ENCODE measurements at places on chromosomes 5 and 9. TPM values are rescaled to one million over a fixed set of nuclear protein-coding genes. Genes with fewer than 3 reads are reported as not detected.

The SERF1B gene
- 27.7 TPM for total RNA-seq

The HACD4 gene
- total RNA-seq = 3.3 TPM

The KLHL9 gene
- 16.9 TPM for total RNA-seq

The SYK gene
- 0.19 TPM for total RNA-seq

The TGFBI gene
- total RNA-seq = not detected

DNA sequence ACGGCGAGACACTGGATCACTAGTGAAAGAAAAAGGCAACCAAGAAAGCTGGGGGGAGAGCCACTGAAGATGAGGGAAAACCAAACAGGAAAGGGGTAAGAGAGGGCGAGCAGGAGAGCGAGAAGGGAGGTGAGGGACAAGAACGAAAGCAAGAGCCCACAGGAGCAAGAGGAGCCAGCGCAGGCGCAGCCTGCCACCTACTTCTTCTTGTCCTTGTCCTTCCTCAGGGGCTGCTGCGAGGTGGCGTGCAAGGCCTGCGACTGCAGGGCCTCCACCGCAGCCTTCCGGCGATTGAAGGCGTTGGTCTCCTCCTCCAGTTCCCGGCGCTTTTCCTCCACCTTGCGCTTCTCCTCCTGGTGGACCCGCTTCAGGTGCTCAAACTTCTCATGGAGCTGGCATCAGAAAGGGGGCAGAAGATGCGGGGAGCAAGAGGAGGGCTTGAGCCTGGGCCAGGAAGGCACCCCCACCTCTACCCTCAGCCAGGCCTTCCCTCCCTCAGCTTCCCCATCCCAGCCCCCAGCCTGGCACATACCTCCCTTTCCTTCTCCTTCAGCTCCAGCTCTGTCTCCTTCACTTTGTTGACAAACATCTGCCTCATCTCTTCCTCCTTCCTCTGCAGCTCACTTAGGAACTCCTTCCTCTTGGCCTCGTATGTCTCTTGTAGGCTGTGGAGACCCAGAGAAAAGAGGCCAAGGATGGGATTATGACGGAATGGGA lies 13.5 kb downstream of the CCNI2 start:
- H3K27me3 ChIP-seq = no peaks in the 10 kb centered on the region
- no peak overlapping the region for H3K4me3 ChIP-seq
- H3K27ac ChIP-seq = no peak overlapping the region
- peaks cover 2% of the 10 kb centered on the region for H3K36me3 ChIP-seq
- H3K4me1 ChIP-seq = no peaks in the 10 kb centered on the region

DNA sequence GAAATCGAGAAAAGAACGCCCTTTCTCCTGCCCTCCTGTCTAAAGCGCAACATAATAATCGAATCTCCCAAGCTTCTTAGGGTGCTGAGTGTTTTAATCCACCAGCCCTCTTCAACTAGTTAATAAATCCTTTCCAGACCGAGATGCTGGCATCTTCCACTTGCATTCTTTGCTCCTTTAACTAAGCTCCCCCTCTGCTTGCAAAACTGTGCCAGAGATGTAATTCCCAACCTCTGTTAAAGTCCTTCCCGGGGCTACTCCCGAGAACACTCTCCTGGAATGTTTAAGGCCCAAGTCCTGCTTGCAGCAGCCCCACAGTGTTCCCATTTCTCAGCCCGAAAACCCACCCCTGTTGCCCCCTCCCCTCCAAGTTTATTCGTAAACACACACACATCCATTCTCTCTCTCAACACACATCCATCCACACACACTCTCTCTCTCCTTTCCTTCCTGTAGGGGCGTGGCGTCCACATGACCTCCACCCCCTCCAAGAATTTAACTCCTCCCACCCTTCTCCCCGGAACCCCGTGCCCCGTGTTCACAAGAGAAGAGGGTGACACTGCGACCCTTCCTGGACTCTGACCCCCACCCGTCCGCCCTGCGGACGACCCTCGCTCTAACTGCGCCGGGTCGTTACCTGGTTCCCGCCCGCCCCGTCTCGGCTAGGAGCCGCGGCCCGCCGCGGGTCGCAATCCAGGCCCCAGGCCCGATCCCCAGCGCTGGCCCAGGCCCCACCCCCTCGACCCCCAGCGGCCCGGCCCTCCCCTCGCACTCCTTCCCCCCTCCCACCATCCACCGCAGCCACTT lies 7.0 kb upstream of the MGAT1 start:
- H3K36me3 ChIP-seq = peaks cover 6% of the 10 kb centered on the region
- peak overlapping the region; percentile 98 for H3K27ac ChIP-seq
- peaks cover 83% of the 10 kb centered on the region for H3K4me1 ChIP-seq
- peak overlapping the region; percentile 79 for H3K4me3 ChIP-seq
- DNase-seq = peak; percentile 88

GRCh38 chr5:169548315-169548714 lies 35.3 kb upstream of the SPDL1 start:
- peaks cover 68% of the 10 kb centered on the region for H3K27me3 ChIP-seq
- no peaks in the 10 kb centered on the region for H3K36me3 ChIP-seq
- DNase-seq = no peak
- peaks cover 29% of the 10 kb centered on the region for H3K4me1 ChIP-seq
- no peak overlapping the region for H3K4me3 ChIP-seq

- no peak for DNase-seq
- H3K27me3 ChIP-seq = no peaks in the 10 kb centered on the region
Measured at GRCh38 chr5:154437281-154437965, 8.4 kb upstream of the SAP30L start.

- peaks cover 7% of the 10 kb centered on the region for H3K36me3 ChIP-seq
- DNase-seq = no peak
- peaks cover 19% of the 10 kb centered on the region for H3K4me1 ChIP-seq
- no peak overlapping the region for H3K27ac ChIP-seq
- H3K27me3 ChIP-seq = no peaks in the 10 kb centered on the region
Measured at GRCh38 chr9:110073356-110073905, 134.5 kb downstream of the C9orf152 start.

GRCh38 chr5:107289030-107289714 lies 381.6 kb downstream of the EFNA5 start:
- peaks cover 2% of the 10 kb centered on the region for H3K36me3 ChIP-seq
- H3K4me3 ChIP-seq = peak overlapping the region; percentile 11
- DNase-seq = peak; percentile 39
- no peak overlapping the region for H3K27ac ChIP-seq
- H3K4me1 ChIP-seq = peaks cover 14% of the 10 kb centered on the region

- no peak for DNase-seq
- H3K27ac ChIP-seq = no peak overlapping the region
- H3K4me1 ChIP-seq = peaks cover 9% of the 10 kb centered on the region
- peaks cover 76% of the 10 kb centered on the region for H3K27me3 ChIP-seq
- H3K4me3 ChIP-seq = peak overlapping the region; percentile 79
- H3K36me3 ChIP-seq = no peaks in the 10 kb centered on the region
Measured at GRCh38 chr9:109319017-109319625, 1.7 kb downstream of the EPB41L4B start.

- DNase-seq = no peak
- H3K27ac ChIP-seq = no peak overlapping the region
- H3K36me3 ChIP-seq = peaks cover 2% of the 10 kb centered on the region
- no peak overlapping the region for H3K4me3 ChIP-seq
- H3K27me3 ChIP-seq = no peaks in the 10 kb centered on the region
Measured at GRCh38 chr5:146213210-146213826, 9.9 kb downstream of the RBM27 start.

- peaks cover 37% of the 10 kb centered on the region for H3K4me1 ChIP-seq
- H3K4me3 ChIP-seq = peak overlapping the region; percentile 18
- peaks cover 16% of the 10 kb centered on the region for H3K27me3 ChIP-seq
- DNase-seq = peak; percentile 62
- H3K27ac ChIP-seq = peak overlapping the region; percentile 82
Measured at GRCh38 chr9:21576331-21577189, 94.4 kb upstream of the IFNE start.

- DNase-seq = no peak
- H3K36me3 ChIP-seq = no peaks in the 10 kb centered on the region
- H3K27ac ChIP-seq = no peak overlapping the region
Measured at GRCh38 chr5:17819783-17820182, 185.5 kb downstream of the TAF11L14 start.

GRCh38 chr5:9474219-9475002 lies 71.5 kb downstream of the SEMA5A start:
- no peaks in the 10 kb centered on the region for H3K4me1 ChIP-seq
- no peak for DNase-seq
- no peak overlapping the region for H3K27ac ChIP-seq
- H3K36me3 ChIP-seq = peaks cover 8% of the 10 kb centered on the region
- no peak overlapping the region for H3K4me3 ChIP-seq

DNA sequence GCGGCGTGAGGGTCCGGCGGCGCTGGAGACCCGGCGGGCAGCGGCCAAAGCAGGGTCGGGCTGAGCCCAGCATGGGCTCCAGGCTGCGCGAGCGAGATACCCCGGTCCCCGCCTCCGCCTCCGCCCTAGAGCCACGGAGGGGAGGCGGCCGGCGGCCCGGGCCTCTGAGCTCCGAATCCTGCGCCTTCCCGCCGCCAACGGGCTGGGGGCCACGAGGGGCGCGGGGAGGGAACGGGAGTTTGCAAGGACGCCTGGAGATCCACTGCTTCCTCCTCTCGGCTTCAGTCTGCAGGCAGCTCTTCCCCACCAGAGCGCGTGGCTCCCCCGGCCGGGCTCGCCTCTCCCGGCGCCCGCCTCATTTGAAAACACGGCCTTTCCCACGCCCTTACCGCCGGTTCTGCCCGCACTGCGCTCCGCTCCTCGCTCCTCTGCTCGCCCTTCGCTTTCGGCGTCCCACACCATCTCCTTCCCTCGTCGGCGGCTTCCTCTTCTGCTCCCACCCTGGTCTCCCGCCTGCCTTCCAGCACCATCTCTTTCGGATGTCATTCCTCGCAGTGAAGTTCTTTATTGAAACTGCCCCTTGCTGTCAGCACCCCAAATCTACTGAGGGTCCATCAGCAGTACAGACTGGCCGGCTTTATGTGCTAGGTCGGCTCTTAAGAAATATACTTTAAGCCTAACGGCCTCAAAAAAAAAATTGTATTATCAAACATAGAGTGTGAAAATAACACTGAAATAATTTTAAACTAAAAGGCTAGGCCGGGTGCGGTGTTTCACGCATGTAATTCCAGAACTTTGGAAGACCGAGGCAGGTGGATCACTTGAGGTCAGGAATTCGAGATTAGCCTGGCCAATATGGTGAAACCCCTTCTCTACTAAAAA lies 105.0 kb upstream of the FAM120A start:
- H3K4me1 ChIP-seq = peaks cover 6% of the 10 kb centered on the region
- H3K36me3 ChIP-seq = no peaks in the 10 kb centered on the region

- no peak for DNase-seq
- no peaks in the 10 kb centered on the region for H3K36me3 ChIP-seq
- H3K27ac ChIP-seq = no peak overlapping the region
- no peaks in the 10 kb centered on the region for H3K4me1 ChIP-seq
Measured at GRCh38 chr5:159792180-159792579, 124.1 kb upstream of the ADRA1B start.

GRCh38 chr9:16870596-16871335 lies at the start of gene BNC2:
Gene BNC2 (minus strand): TSS chr9:16870670. CDS start chr9:16870648, 22 bp downstream.
- H3K27ac ChIP-seq = no peak within 1 kb of the TSS
- H3K36me3 ChIP-seq = no peaks in the 10 kb centered on the region
- DNase-seq = no peak

DNA sequence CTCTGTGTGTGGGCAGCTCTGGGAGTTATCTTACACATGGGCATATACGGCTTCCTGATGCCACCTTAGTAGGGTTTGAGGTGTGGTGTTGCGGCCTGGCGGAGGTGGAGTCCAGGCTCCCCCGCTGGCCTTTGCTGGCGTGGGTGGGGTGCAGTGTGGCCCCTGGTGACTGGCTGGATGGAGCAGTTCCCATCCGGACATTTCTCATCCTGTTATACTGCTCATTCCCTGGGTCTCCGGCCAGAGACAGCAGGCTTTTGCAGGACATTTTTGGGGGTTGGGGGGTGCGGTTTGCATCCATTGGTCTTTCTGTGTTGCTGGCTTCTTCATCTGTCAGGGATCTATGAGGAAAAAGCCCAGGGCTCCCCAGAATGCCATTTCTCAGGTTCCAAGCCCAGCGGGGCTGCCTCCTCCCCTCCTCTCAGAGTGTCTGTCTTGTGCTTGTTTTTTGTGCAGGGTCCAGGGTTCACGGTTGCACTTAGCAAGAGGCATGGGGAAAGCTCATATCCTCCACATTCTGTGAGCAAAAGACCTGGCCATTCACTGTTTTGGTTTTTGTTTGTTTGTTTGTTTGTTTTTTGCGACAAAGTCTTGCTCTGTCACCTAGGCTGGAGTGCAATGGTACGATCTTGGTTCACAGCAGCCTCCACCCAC lies 22.3 kb downstream of the NDUFS6 start:
- no peaks in the 10 kb centered on the region for H3K27me3 ChIP-seq
- H3K4me1 ChIP-seq = peaks cover 4% of the 10 kb centered on the region
- no peak for DNase-seq
- no peak overlapping the region for H3K27ac ChIP-seq
- peaks cover 2% of the 10 kb centered on the region for H3K36me3 ChIP-seq

- DNase-seq = no peak
- peaks cover 5% of the 10 kb centered on the region for H3K36me3 ChIP-seq
- H3K4me1 ChIP-seq = no peaks in the 10 kb centered on the region
Measured at GRCh38 chr9:4894076-4894475, 91.0 kb upstream of the JAK2 start.

DNA sequence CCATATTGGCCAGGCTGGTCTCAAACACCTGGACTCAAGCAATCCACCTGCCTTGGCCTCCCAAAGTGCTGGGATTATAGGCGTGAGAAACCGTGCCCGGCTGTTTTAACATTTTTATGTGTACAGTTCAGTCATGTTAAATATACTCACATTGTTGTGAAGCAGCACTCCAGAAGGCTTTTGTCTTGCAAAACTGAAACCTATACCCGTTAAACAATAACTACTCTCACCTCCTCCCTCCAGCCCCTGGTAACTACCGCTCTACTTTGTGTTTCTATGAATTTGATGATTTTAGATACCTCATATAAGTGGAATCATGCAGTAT lies 23.1 kb upstream of the SHB start:
- H3K27ac ChIP-seq = no peak overlapping the region
- no peaks in the 10 kb centered on the region for H3K36me3 ChIP-seq
- H3K27me3 ChIP-seq = no peaks in the 10 kb centered on the region
- no peaks in the 10 kb centered on the region for H3K4me1 ChIP-seq
- H3K4me3 ChIP-seq = no peak overlapping the region

GRCh38 chr9:114805670-114806525 lies at the start of gene TNFSF15:
Gene TNFSF15 (minus strand): TSS chr9:114806039. CDS start chr9:114806012, 27 bp downstream.
- H3K4me3 ChIP-seq = peak within 1 kb of the TSS; percentile 66
- peaks cover 7% of the 10 kb centered on the region for H3K27me3 ChIP-seq
- peak within 1 kb of the TSS; percentile 35 for H3K27ac ChIP-seq
- H3K4me1 ChIP-seq = peaks cover 36% of the 10 kb centered on the region

- no peaks in the 10 kb centered on the region for H3K4me1 ChIP-seq
- H3K36me3 ChIP-seq = no peaks in the 10 kb centered on the region
- H3K27me3 ChIP-seq = no peaks in the 10 kb centered on the region
- no peak overlapping the region for H3K4me3 ChIP-seq
- DNase-seq = no peak
- H3K27ac ChIP-seq = no peak overlapping the region
Measured at GRCh38 chr9:23081377-23081776, 634.8 kb downstream of the DMRTA1 start.

GRCh38 chr5:7705261-7705660 lies 145.7 kb downstream of the CFAP90 start:
- no peak for DNase-seq
- H3K27ac ChIP-seq = no peak overlapping the region
- peaks cover 5% of the 10 kb centered on the region for H3K27me3 ChIP-seq

All from activated T-cell treated with anti-CD3 and anti-CD28 coated beads, Interleukin-2, amount 50 U/mL, for 72 hours (primary cell).